ENCODE measurements at places on chromosomes 3 and 15.

GRCh38 chr15:99305761-99306505 is 54.7 kb downstream of the LRRC28 start:
- DNase-seq, result no peak

- DNase-seq, result no peak
These were observed 35.4 kb downstream of the FAN1 start for GRCh38 chr15:30939161-30939560.

DNA sequence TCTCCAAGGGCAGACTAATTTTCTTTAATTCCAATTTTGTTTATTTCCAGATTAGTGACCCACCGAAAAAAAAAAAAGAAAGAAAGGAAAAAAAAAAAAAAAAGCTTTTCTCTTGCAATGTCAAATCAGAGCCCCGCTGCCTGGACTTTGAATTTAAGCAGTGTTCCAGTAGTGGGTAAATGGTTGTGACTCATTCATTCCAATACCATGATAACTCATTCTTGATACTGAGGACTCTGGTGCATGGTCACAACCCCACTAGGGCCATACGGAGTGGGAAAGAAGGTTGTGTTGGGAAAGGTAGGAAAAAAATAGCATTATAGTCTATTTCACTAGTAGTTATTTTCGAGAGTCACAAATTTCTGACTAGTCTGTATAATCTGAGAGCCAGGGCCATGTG is 59.1 kb upstream of the COL8A1 start:
- no peak for DNase-seq

GRCh38 chr3:117955196-117955595 is 1079.5 kb downstream of the IGSF11 start:
- DNase-seq, result no peak

DNA sequence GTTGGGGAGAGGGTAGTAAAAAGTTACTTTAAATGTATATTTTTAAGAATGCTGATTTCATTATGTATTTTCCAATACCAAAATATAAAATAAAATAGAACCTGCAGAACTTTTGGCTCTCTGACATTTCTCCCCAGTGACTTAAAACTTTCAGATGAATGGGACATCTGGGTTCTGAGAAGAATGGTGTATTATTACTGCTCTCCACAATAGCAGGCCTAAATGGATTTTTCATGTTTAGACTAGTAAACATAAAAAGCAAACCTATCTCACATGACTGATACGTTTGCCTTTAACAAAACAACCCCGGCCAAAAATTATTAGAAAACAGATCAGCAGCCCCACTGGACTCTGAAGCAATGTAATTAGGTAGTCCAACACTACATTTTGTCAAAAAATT is 73.8 kb downstream of the FHIT start:
- no peak for DNase-seq

- DNase-seq, result no peak
These were observed 241.8 kb upstream of the SLCO3A1 start for GRCh38 chr15:91611561-91612323.

- no peak for DNase-seq
These were observed 341.5 kb downstream of the FOXP1 start for GRCh38 chr3:71241981-71242560.
